ENCODE measurements at places on chromosomes 7 and 10.

DNA sequence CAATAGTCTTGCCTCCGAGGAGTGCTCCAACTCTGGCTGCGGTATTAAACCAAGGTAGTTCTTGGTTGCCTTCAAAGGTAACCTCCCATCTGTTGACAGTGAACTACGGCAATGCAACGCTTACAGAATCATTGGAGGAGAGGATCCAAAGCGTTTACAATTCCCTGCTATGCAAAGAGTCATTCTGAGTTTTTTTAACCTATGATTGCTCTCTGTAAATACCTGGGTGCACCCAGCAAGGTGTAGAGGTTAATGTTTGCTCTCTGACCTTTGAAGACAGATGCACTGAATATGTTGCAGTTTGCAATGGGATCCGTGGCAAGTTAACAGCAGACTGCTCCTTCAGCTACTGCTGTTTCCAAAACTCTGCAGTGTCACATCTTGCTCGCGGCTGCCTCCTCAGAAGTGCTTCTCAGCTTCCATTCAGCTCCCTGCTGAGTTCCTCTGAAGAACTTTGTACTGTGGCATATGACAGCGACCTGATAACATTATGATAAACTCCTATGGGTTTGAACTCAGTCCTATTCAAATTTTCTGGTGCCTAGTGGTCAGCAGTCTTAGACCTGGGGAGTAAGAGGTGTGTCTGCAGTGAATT, 29.0 kb downstream of the KIAA1217 start:
- DNase-seq, result no peak

- DNase-seq, result no peak
Observed at GRCh38 chr7:142885311-142886230, at the start of gene TRPV6. TSS of gene TRPV6 (minus strand) at chr7:142885745.

DNA sequence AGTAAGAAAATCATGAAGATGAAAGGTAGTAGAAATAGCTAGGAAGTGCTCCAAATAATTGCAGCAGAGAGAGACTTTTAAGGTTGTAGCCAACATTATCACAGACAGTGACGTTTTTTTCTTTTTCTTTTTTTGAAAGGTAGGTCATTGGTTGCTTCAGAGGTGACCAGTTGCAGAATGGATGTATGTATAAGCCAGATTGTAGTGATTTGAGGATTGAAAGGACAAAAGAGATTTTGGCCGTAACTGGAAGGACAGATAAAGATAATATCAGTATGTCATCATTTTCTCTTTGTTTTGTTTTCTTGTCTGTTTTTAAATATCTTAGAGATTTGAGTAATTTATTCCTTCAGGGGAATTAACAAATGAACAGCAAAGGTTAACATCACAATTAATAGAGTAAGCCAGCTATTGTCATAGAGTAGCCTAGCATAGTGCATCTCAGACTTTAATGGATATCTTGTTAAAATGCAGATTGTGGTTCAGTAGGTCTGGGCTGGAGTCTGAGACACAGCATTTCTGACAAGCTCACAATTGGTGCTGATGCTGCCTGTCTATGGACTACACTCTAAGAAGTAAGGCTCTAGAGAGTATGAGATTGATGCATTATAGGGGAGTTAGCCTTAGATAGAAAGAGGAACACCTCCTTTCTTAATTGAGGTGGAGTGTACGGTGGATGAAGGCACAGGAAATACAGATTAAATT, 28.3 kb downstream of the CDK13 start:
- no peak for DNase-seq

DNA sequence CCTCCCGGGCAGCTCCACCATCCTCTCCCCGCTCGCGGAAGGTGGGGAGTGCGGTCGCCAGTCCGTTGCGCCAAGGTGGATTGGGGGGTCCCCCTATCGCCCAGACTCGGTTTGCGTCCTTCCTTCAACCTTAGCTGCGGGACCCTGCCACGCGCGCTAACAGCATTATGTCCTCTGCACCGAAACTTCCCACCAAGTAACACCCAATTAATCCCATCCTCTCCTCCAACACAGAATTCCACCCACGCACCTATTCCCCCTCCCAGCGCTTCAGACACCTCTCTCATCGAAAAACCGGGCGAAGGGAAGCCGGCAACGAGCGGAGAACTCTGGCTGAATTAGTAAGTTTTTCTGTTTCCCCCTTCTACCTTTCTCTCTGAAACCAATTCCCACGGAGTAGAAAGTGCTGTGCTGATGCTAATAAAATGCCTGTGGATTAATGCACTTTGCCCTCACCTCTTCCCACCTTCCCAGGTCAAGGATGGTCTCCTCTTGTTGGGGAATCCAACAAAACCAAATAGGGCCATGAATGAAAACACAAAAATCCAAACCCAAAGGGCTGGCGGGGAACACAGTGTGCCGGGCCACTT, 947 bp downstream of the HOXA3 start:
- DNase-seq, result no peak

DNA sequence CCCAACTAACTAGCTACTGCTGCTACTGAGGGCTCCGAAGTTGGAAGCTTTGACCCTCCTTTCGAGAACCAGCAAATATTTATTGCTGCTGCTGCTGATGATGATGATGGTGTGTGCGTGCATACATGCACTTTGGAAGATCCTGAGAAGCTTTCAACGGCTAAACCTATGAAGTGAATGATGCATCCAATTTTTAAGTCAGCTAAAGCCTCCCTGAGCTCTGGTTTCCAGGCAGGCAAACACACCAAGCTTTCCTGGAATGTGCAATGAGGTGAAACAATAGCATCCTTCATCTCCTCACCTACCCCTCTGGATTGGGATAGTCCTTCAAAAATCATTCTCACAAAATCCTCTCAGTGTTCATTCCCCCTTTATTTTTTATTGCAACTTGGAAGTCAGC, 13.9 kb downstream of the MACC1 start:
- DNase-seq, result no peak
